Adrenal gland (tissue), 19 donors: ENCODE measurements at places on chromosomes 7 and 10. TPM values are rescaled to one million over a fixed set of nuclear protein-coding genes. Genes with fewer than 3 reads are reported as not detected.

LRRC18 gene
- not detected for total RNA-seq

EVX1 gene
- 1.3 TPM for total RNA-seq

DLX6 gene
- total RNA-seq = not detected

LRRN3 gene
- total RNA-seq = 68.9 TPM

MGMT gene
- total RNA-seq = 34.4 TPM

UCMA gene
- not detected for total RNA-seq

NPC1L1 gene
- total RNA-seq = 0.08 TPM

FBXO24 gene
- total RNA-seq = not detected

TACR2 gene
- 0.35 TPM for total RNA-seq

PNLIPRP2 gene
- total RNA-seq = 1.1 TPM

PKD2L1 gene
- total RNA-seq = not detected

MRM2 gene
- 36.7 TPM for total RNA-seq

CCT6A gene
- total RNA-seq = 80.9 TPM

SPDYE11 gene
- total RNA-seq = not detected

PIK3AP1 gene
- total RNA-seq = 20.3 TPM

RBP3 gene
- total RNA-seq = not detected

C7orf33 gene
- total RNA-seq = not detected

POM121 gene
- total RNA-seq = 35.2 TPM

GDF2 gene
- 0.11 TPM for total RNA-seq

OPN1SW gene
- total RNA-seq = not detected

ACBD7 gene
- total RNA-seq = not detected

SDK1 gene
- 1.6 TPM for total RNA-seq

NSUN5 gene
- total RNA-seq = 21.3 TPM

IFIT1B gene
- total RNA-seq = 0.30 TPM

ABLIM1 gene
- 381 TPM for total RNA-seq
